ENCODE measurements at places on chromosomes 5 and 9.

DNA sequence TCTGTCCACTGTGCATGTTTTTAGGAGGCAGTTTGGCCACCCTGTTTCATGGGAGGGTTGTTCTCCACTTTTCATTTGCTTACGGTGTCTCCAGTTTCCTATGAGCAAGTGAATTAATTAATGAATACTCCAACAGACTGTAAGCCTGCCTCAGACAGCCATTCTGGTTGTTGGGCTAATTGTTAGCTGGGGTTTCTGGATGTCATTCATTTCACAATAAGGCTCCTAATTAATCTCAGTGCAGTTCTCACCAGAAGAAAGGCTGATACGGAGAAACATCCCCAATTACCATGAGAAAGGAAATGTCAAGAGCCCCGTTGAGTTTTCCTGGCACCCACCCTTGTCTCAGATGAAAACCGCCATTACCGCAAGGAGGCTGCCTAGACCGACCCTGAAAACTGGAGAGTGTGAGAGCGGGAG lies 75.8 kb downstream of the MAP1B start:
- DNase-seq = no peak

GRCh38 chr5:26386532-26386931 lies 651.9 kb downstream of the CDH9 start:
- DNase-seq = no peak

GRCh38 chr9:78363221-78363620 lies 66.3 kb downstream of the PSAT1 start:
- no peak for DNase-seq

GRCh38 chr9:121886759-121887485 lies 206.2 kb downstream of the TTLL11 start:
- no peak for DNase-seq

GRCh38 chr5:111299067-111299481 lies 74.9 kb downstream of the CAMK4 start:
- no peak for DNase-seq

- no peak for DNase-seq
These were observed 30.5 kb upstream of the UBAP2 start for GRCh38 chr9:34079181-34079580.

- DNase-seq = peak; percentile 81
These were observed 271.0 kb upstream of the ADRA1B start for GRCh38 chr5:159645179-159645846.

GRCh38 chr9:18122171-18122570 lies 351.8 kb upstream of the ADAMTSL1 start:
- no peak for DNase-seq

DNA sequence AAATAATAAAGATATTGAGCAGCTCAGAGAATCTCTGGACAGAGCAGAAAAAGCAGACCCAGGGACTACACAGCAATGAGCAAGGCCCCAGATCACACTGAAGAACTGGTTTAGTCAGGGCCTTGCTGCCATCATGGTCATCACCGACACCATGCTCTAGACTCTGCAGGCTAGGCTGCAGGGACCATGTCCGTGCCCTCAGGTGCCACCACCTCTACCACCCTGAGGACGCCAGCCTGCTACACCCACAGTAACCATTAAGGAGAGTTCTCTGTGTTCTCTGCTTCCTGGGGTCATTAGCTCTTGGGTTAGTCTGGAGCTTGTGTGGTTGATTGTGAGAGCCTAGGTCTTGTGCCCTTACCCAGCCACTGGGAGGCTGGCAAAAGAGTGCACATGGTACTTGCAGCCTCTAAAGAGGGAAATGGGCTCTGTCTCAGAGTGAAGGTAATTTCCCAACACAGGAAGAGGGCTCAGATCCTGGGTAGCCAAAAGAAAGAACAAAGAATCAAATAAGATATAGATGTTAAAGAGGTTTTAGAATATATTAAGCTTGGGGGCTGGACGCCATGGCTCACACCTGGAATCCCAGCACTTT lies 31.9 kb upstream of the JADE2 start:
- no peak for DNase-seq

GRCh38 chr5:174425271-174425963 lies 299.0 kb upstream of the MSX2 start:
- no peak for DNase-seq

DNA sequence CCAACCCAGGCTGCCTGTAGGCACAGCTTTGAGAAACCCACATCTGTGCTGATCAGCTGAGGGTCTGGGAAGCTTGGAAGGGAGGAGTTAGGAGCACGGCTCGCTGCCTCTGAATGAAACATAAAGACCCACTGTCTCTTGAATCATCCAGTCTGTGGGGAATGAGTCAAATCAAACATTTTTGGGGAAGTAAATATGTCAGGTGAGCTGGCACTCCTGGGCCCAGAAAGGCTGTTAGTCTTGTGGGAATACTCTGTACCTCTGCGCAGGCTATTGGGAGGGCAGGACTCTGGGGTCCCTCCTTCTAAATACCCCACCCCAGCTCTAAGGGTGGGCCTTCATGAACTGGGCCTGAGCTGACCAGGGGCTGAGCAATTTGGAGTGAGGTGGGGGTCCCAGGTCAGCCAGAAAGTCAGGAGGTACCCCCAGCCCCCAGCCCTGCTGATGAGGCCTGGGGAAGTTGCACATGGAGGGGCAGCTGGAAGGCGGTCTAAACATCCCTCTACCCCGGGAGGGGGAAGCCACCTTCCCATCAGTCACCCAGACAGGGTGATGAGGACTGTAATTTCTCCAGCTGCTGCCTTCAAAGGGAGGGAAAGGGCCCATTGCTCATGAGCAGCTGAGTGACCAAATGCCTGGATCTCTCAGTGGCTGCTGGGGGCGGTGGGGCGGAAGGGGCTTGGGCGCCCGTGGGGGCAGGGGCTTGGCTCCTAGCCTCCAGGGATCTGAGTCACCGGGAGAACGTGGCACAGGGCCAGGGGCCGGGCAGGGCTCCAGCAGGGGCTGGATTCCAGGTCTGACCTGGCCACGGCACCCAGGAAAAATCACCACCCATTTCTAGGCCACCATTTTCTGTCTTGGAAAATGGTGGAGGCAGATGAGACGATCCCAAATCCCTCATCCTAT lies 10.8 kb downstream of the FIBCD1 start:
- DNase-seq = no peak

GRCh38 chr5:137660349-137660817 lies 75.5 kb downstream of the KLHL3 start:
- DNase-seq = peak; percentile 85

GRCh38 chr5:94901191-94901979 lies 282.9 kb downstream of the SLF1 start:
- no peak for DNase-seq

DNA sequence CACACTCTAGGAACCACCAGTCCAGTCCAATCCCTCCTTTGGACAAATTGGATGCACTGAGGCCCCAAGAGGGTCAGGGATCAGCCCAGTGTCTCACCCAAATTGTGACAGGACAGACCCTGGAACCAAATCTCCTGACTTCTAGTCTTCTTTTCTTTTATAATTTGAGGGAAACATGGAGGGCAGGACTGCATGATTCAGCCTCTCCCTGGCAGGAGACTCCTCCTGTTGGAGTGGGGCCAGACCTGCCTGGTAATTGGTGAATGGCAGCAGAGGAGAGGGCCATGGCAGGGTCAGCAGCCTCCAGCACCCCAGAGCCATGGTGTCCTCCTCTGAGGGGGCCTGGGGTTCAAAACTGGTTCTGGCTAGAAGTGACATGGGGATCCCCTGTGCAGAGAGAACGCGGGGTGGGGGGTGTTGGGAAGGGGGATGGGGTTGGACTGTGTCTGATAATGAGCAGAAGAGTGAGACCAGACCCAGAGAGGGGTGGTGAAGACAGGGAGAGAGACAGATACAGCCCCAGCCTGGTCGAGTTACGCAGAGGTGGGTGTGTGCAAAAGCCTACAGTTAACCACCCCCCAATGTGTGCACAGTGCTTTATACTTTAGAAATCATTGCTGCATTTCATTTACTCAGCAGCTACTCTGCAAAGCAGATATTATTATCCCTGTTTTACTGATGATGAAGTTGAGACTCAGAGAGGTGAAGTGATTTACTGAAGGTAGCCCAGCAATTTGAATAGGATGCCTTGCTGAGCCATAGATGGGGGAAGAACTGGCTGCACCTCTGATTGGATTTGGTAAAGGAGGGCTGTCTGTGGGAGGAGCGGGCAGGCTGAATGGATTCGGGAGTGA lies 3.8 kb upstream of the SYNPO start:
- no peak for DNase-seq

DNA sequence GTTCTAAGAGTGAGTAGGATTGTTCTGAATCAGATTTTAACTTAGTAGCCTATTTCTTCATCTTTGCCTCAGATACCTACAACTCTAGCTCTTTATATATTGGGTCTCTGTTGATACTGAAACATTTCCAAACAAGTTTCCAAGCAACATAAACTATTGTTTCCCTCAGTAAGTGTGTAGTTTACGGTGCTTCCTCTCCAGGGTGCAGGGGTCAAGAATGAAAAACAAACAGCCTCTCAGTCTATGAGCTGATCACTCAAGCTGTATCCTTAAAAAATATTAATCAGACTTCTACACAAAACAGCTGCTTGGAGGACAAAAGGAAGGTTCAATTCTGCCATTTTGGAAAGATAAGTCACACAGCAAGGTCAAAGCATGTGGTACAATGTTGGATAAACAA lies 75.0 kb downstream of the ADAMTS12 start:
- DNase-seq = no peak

- no peak for DNase-seq
These were observed 1.2 kb downstream of the ENTREP1 start for GRCh38 chr9:69326261-69326660.

DNA sequence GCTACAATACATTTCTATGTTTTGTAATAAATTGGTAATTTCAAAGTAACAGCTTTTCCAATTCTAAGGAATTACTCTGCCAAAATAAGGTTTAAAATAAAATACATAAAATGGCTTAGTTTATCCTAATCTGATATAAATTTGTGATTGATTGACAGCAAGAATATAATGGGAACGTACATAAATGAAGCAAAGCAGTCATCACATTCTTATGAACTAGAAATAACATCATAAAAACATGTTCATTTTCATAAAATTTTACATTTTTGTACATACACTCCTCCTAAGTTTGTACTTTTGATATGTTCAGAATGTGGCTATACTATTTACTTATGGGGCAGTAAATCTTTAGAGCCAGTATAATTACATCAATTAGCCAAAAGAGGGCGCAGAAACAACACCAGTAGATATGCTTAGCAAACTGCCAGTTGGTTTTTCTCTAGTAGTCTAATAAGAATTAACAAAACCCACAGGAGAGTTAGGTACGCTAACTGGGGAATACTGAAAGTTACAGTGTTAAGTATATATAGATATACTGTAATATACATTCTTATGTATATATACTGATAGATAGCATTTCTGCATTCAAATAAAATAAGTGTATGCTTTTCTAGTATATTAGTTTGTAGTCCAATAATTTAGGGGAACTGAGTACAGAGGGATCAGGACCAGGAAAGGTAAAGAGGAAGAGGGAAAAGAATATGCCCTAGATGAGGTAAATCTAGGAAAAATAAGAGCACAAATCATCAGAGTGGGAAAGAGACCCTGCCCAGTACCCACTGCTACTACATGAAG lies 76.8 kb downstream of the ZDHHC21 start:
- peak; percentile 18 for DNase-seq

All from MM.1S (cell line).